Spinal cord (tissue), 10 donors: ENCODE measurements at places on chromosomes 1 and 21. TPM values are rescaled to one million over a fixed set of nuclear protein-coding genes. Genes with fewer than 3 reads are reported as not detected.

- H3K27ac ChIP-seq = no peak overlapping the region
- no peak for DNase-seq
- H3K27me3 ChIP-seq = no peaks in the 10 kb centered on the region
- peaks cover 83% of the 10 kb centered on the region for H3K4me1 ChIP-seq
- H3K36me3 ChIP-seq = peaks cover 14% of the 10 kb centered on the region
- no peak overlapping the region for H3K4me3 ChIP-seq
These were observed 64.4 kb downstream of the FAAP20 start for GRCh38 chr1:2130156-2130555.

DNA sequence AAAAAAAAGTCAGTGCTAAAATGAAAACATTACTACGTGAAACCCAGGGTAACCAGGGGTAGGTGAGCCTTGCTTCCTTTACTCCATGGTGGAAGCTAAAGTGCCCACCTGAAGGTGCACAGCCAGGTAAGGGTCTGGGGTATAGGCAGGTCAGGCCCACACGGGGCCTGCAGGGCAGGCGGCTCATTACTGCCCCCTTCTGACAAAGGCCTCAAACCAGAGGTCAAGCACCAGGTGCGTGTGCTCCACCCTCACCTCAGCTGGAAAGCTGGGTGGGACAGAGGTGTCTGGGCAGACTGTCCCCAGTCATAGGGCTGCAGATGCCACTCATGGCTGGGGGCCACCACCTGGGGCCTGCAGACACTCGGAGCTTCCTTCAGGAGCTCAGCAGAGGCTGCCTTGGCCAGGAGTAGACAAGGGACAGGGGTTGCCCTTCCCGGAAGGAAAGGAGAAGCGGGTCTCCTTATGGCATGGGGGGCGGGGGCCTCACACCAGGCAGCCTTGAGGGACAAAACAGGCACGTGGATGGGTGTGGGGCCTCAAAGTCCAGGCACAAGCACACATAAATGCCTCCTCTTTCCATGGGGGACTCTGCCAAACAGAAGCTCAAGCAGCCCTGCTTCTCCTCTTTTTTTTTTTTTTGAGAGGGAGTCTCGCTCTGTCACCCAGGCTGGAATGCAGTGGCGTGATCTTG is 36.2 kb downstream of the ACOT7 start:
- no peak overlapping the region for H3K4me3 ChIP-seq
- peaks cover 16% of the 10 kb centered on the region for H3K36me3 ChIP-seq
- H3K27ac ChIP-seq = no peak overlapping the region
- H3K4me1 ChIP-seq = peaks cover 45% of the 10 kb centered on the region
- DNase-seq = no peak

Gene SERTAD4
- total RNA-seq = 7.6 TPM

DNA sequence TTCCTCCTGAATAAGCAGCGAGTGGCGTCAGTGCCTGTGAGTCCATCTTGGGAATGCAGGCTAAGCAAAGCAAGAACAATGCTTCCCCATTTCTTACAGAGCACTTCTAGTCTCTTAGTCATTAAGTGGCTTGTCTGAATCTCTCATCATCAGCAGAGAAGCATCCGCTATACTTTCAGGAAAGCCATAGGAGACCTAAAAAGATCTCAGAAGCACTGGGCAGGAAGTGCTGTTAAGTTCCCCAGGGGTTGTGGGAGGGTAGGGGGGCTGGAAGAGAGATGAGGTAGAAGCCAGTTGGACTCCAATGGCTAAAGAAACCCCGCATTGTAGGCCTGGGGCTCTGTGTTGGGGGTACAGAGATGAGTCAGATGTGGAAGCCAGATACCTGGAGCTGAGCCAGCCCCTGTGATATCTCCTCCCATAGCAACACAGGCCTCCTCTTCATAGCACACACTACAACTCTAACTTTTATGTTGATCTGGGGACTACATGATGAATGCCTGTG is 44.9 kb downstream of the SYT6 start:
- H3K27me3 ChIP-seq = no peaks in the 10 kb centered on the region
- H3K27ac ChIP-seq = no peak overlapping the region
- DNase-seq = no peak
- H3K4me3 ChIP-seq = no peak overlapping the region
- H3K36me3 ChIP-seq = peaks cover 4% of the 10 kb centered on the region
- peaks cover 51% of the 10 kb centered on the region for H3K4me1 ChIP-seq
